Myocyte (in vitro differentiated cells): ENCODE measurements at places on chromosomes 12 and 14.

GRCh38 chr14:63051301-63051700 lies 6.0 kb upstream of the KCNH5 start:
- DNase-seq = no peak

DNA sequence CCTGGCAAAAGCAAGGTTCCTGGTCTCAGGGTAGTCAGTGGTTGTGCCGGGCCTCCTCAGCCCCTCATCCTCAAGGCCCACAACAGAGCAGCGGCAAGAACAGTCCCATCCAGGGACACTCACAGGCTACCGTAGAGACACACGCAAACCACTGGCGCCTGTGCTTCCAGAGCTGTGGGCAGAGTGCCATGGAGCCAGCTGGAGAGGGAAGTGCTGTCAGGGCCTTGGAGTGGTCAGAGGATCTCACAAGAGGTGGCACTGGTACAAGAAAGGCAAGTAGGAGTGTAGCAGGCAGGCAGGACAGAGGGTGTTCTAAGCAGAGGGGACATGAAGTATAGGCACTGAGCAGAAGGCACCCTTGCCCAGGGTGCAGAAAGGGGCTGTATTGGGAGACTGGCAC lies 34.6 kb downstream of the ANKRD9 start:
- DNase-seq = peak; percentile 94

GRCh38 chr12:113405694-113406093 lies 2.0 kb upstream of the SDS start:
- DNase-seq = no peak

DNA sequence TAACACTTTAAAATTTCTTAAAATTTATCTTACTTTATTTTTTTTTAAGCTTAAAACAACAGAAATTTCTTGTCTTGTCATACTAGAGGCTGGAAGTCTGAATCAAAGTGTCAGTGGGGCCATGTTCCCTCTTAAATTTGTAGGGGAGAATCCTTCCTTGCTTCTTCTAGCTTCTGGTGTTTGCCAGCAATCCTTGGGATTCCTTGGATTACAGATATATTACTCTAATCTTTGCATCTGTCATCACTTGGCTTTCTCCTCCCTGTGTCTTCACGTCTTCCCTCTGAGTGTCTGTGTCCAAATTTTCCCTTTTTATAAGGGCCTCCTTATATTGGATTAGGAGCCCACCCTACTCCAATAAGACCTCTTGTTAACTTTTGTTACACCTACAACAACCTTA lies 135.6 kb upstream of the PTPRB start:
- DNase-seq = no peak

GRCh38 chr14:92316937-92317336 lies 6.0 kb upstream of the SLC24A4 start:
- no peak for DNase-seq

DNA sequence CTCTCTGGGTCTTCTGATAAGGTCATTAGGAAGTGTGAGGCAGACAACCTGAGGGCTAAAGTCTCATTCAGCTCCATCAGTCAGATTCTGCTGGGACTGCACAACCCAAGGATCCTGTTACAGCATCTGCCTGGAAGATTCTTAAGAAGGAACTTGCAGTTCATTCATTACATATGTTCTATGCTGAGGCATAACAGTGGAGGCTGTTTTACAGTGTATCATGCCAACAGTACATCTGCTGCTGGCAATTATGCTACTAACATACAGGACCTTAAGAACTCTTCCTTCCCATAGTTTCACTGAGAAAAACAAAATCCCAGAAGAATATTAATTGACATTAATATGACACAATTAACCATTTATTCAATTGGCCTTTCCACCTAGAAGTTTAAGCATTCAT lies 968.6 kb downstream of the DIO2 start:
- DNase-seq = no peak

DNA sequence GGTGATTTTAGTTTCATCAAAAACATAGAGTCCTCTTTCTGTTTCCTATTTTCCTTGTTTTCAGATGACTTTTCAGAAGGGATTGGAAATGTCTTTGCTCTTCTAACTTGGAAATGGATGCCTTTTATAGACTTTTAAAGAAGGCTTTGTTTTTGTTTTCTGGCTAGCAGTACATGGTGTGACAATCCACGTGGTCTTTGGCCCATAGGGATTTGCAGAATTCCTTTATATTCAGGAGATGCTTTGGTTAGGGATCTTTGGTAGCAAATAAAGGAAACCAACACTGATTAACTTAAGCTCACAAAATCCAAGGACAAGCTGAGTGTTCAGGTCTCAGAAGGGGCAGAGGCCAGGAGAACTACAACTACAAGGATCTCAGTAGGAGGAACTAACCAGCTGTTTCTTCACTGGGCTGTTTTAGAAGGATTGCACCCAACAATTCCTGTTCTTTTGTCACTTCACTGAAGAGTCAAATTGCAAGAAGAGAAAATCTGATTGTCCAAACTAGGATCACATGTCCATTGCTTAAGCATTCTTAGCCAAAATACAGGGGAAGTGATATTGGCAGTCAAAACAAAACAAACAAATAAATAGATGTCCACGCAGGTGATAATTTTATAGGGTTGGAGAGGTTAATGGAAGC lies 58.6 kb upstream of the MANSC4 start:
- DNase-seq = no peak

DNA sequence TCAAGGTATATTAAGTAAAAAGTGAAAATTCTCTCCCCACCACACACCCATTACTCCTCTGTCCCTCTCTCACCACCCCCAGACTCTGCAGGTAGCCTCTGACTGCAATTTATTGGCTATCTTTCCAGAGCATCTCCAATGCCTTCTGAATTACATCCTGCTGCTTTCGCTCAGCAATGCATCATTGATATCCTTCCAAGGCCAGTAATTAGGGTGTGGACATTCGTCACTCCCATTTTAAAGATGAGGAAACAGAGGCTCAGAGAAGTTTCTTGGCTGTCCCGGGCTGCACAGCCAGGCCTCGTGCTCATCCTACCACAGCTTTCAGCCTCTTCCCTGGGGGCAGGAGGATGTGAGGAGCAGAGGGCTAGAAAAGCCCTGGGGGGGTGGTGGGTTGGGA lies 23.6 kb upstream of the PGF start:
- DNase-seq = no peak

- DNase-seq = no peak
These were observed 18.3 kb downstream of the IL31 start for GRCh38 chr12:122155705-122156104.

- peak; percentile 99 for DNase-seq
These were observed 26.3 kb downstream of the ITGA7 start for GRCh38 chr12:55681142-55682077.

DNA sequence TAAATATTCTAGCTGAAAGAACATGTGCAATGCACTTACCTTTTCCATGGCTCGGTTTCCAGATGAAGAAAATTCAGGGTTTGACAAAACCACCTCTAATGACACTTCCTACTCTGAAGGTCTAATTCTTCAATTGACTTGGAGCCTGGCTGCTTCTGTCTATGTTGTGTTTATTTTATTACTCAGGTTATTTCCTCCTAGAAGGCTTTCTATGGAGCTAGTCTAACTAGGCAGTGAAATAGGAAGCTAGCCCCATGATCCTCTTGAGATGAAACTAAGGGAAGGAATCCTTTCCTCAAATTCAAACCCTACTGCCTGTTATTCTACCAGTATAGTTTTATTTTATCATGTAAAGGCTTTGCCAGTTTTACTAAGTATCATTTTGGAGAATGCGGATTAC lies 20.9 kb upstream of the IFNG-AS1 start:
- no peak for DNase-seq

DNA sequence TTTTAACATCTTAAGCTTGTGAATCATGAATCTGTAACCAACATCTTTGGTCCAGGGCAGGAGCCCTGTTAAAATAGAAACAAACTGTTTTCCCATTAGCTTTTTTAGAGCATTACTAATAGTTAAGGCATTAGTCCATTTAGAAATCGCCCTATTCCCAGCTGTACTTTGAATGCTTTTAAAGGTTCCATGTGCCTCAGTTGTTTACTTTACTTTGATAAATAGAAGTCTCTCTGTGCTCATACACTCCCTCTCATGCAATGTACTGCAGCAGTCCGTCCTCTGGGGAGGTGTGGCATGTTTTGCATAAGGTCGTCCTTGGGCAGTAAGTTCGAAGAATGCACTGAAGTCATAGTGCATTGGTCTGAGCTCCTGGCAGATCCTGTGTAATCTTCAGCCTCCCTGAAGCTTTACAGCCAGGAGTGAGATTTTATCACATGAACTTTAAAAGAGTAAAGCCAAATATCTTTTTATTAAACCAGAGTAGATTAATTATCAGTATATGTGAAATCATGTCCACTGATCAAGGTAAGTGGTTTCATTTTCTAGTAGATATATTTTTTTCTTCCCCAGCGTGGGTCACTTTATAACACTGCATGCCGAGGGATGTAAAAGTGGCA lies 134.7 kb downstream of the FGD4 start:
- DNase-seq = peak; percentile 82

DNA sequence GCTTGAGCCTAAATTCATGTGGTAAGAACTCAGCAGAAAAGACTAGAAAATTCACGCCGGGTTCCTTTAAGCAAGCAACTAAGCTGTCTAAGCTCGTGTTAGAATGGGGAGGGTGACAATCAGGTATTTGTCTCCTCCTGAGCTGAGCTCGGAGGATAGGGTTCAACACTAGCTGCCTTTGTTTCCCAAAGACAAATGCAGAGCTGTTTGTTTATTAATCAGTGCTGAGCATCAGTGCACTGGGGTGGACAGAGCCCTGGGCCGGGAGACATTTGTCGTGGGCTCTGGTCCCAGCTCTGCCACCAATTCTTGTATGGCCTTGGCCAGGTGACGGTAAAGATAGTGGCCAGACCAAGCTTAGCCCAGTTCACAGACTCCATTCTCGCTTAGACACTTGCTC lies 43.7 kb downstream of the DEGS2 start:
- no peak for DNase-seq

- DNase-seq = no peak
These were observed 532.2 kb upstream of the MIS18BP1 start for GRCh38 chr14:45785240-45785639.

DNA sequence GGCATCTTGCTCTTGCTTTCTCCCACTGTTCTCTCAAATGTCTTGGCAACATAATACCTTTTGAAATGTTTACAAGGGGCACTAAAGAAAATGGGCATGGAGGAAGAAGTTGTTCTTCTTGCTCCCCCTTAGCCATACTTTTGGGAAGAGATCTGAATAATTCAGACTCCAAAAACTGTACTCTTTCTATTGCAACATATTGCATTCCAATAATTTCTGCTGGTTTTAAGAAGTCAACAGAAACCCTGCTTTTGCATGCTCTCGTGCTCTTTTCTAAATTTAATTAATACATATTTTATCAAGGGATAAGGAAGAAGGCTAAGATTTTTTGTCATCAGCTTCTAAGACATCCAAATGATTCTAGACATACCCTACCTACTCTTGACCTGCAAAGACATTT lies 409.9 kb upstream of the SOX5 start:
- no peak for DNase-seq

DNA sequence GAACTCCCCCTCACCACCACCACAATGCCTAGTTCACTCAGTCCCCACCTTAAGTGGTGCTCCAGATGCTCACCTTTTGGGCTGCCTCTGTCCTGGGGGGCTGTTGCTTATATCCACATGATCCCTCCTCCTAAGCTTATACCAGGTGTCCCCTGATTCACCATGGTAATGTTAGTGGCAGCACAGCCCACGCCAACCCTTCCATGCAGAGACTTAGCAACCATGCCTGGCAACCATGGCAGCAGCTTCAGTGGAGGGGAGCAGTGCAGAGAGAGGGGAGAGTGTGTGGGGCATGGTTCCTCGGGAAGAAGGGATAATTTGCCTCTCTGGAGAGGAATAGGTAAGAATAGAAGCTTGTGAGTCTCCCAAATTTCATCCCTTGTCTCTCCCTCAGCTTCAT lies 1.2 kb upstream of the DDN start:
- DNase-seq = no peak

DNA sequence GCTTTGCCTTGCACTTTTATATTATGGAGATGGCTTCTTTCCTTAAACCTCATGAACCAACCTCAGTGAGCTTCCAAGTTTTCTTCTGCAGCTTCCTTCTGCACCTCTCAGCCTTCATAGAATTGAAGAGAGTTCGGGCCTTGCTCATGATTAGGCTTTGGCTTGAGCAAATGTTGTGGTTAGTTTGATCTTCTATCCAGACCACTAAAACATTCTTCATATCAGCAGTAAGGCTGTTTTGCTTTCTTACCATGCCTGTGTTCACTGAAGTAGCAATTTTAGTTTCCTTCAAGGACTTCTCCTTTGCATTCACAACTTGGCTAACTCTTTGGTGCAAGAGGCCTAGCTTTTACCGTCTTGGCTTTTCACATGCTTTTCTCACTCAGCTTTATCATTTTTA lies 125.4 kb downstream of the SNAPC1 start:
- peak; percentile 41 for DNase-seq

- DNase-seq = peak; percentile 23
These were observed 5.1 kb downstream of the ERBB3 start for GRCh38 chr12:56084958-56085543.

- no peak for DNase-seq
These were observed 15.8 kb upstream of the CPNE8 start for GRCh38 chr12:38921025-38921677.

GRCh38 chr12:128019996-128020544 lies 246.9 kb upstream of the TMEM132C start:
- no peak for DNase-seq

DNA sequence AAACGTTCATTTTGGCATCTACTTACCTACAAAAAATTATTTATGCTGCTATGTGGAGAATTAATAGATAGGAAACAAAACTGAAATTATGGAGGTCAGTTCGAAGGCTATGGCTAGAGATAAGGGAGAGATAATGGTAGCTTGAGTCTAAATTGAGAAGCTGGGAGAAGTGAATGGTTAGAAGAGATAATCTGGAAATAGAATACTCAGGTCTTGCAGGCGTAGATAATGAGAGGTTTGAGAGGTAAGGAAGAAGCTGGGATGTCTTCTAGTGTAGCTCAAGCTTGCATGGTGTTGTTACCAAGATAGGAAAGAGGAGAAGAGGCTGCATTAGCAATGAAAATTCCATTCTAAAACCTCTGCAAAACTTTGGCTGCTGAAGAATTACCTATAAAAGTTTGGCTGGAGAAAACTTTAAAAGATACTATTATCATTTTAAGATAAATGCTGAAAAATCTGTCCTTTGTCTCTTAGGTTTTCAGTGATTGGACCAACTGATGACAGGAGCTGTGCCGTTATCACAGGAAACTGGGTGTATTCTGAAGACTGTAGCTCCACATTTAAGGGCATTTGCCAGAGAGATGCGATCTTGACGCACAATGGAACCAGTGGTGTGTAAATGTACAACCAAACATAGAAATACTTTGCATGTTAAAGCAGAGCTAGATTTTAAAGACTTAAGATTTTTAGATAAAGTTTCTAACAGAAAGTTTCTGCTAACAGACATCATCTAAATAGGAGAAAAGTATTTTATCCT lies 14.1 kb downstream of the KLRF2 start:
- no peak for DNase-seq

GRCh38 chr14:31208546-31209424 lies 1.2 kb upstream of the HECTD1 start:
- DNase-seq = no peak

GRCh38 chr12:3605692-3606091 lies 114.7 kb downstream of the PRMT8 start:
- no peak for DNase-seq
